ENCODE measurements at places on chromosomes 6 and 20.
A peak's percentile ranks its signal among the peaks of the same experiment; 100 is the strongest.

GRCh38 chr6:84836366-84836765 is 72.0 kb upstream of the TBX18 start:
- no peak for DNase-seq

DNA sequence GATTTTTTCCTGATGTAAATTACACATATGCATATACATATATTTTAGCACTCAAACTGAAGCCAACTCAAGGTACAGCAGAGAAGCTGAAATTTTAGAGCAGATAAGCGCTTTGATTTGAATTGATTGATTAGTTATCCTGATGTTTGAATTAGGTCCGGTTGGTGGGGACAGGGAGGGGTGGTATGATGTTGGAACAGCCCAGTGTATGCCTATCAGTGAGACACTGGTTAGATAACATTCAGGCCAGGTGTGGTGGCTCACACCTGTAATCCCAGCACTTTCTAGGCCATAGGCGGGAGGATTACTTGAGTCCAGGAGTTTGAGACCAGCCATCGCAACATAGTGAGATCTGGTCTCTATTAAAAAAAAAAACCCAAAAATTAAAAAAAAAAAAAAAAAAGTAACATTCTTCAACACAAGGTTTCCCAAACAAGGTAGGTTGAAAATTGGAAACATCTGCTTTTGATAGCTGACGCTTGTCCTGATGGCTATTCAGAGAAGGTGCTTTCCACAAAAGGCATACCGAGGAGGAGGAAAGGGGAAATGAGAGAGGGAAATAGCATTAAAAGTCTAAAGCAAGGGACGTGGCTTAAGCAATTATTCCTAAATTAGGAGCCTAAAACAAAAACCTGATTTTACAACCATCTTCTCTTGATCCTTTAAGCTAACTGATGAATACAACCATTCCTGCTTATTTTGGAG is 288.4 kb upstream of the JARID2 start:
- no peak for DNase-seq

GRCh38 chr6:144266091-144266649 is 19.0 kb upstream of the UTRN start:
- peak; percentile 60 for DNase-seq

- peak; percentile 45 for DNase-seq
These were observed 642.6 kb downstream of the KIF16B start for GRCh38 chr20:15930311-15931305.

- no peak for DNase-seq
These were observed 9.2 kb downstream of the CDH22 start for GRCh38 chr20:46299078-46299477.

DNA sequence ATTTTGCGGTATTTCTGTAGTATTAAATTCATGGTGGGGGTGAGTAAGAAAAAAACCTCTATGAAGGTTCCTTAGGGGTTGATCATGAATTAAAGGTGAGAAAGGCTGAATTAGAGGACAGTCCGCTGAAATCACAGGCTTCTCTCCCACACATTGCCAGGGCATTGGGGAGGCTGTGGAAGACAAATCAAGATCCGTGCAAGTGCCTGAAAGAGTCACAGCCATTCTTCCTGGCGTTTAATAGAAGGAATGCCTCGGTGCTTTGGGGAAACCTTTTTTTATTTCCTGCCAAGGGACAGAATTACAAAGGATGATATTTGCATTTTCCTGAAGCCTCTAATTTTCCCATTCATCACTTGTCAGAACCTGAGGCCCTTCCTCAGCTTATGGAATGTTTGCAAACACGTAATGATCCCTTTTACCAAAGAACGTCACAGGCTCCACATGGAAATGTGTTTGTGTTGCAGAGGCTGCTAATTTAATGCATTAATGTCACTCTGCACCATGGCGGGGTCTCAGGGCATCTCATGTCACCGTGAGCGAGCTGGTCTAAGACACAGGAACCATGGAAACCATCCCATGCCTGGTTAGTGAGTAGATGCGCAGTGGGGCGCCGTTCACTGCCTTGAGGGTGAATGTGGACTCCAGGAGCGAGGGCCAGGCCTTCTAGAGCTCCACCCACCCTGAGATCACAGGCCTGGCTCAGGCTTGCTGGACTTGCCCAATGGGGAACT is 185.9 kb upstream of the SULF2 start:
- no peak for DNase-seq

DNA sequence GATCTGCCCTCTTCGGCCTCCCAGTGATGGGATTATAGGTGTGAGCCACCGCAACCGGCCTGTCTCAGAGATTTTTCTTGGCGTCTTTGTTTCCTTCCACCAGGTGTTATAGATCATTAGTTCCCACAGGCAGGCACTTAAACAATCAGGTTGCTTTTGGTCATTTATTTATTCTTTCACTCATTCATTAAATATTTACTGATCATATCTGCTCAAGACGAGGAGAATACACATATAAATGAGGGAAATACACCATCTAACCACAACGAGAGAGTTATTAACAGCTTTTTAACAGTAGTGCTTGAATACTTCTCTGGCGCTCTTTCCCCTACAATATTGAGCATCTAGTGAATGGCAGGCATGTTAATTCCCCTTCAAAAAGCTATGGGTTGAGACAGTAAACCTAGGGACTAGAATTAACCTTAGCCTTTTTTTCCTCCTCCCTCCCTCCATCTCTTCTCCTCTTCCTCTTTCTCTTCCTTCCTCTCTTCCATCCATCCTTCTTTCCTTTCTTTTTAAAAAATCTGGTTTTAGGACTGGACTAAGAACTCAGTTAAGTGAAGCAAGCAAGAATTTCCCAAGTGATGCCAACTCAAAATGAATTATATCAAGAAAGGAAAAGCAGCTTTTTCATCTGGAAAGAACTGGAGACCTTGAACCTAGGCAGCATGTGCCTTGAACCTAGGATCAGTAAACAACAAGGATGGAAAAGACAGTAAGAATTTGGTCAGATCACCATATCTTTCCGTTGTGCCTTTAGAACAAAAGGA is 41.1 kb upstream of the RFPL4B start:
- no peak for DNase-seq

DNA sequence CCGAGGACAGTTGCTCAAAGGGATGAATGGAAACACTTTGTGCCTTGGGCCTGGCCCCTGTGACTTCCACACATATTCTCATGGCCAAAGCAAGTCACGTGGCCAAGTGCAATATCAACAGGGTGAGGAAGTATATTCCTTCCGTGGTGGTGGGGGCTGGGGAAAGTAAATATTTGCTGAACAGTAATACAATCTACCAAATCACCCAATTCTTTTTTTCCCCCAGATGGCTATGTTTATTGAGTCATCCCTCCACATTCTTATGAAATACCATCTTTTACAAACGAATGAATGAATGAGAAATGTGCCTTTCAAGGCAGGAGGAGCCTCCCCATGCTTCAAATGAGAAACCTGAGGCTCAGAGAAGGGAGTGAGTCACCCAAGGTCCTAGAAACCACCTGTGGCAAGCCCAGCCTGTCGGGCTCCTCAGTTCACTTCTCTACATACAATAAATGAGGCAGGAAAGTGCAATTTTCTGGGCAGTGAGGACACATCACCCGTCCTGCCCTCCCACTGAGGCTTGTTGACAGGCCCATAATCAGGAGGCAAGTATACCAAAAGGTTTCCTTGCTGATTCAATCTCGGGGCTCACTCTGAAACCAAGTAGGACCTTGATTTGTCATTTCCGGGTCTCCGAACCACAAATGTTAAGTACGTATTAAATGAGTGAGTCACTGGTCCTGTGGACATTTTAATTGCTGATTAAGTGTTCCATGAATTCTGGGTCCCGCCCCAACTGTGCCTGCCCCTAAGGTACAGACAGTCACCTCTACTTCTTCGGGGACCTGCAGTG is 25.3 kb upstream of the TOP1 start:
- DNase-seq, result peak; percentile 86

DNA sequence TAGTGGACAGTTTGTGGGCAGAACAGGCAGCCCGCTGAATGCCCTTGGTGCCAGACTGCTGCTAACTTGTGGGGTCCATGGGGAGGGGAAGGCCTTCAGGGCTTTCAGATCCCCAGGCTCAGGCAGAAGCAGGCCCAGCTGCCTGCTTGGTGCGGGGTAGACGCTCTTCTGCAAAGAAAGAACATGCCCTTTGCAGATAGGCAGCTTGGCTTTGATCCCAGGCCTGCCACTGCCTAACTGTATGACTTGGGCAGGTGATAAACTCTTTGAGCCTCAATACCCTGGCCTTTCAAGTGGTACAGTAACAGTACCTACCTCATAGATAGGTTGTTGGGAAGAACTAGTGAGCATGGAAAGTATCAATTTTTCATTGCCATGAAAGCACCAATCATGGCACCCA is 28.4 kb downstream of the CHMP4B start:
- DNase-seq, result no peak

DNA sequence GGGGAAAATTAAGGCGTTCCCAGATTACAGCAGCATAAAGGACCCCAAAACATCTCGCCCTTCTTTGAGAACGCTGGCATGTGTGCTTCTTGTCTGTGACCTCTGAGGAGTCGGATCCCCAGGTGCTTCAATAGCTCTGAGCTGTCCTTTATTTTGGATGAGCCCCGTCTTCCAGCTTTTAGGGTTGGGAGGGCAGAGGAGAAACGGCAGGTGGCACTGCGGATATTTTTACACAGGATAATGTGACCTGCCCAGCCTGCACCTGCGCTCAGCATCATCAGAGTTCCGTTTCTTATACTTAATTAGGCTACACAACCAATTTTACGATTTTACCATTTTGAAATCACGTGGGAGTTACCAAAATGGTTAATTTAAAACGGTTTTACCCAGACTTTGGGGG is 147.7 kb upstream of the RPS6KA2 start:
- DNase-seq, result no peak

- DNase-seq, result no peak
These were observed 43.6 kb upstream of the FUCA2 start for GRCh38 chr6:143555071-143555492.

DNA sequence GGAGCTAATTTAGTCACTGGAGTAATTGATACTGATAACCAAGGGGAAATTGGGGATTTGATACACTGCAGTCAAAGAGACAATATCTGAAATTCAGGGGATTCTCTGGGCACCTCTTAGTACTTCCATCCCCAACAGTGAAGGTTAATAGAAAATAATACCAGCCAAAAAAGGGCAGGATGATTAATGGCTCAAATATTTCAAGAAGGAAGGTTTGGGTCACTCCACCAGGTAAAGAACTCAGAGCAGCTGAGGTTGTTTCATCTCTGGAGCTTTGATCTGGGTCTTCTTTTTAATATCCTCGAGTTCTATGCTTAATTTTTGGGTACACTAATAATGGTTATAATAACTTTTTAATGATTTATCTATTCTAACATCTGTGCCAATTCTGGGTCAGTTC is 70.8 kb downstream of the CDKAL1 start:
- DNase-seq, result no peak

- DNase-seq, result no peak
These were observed 146.2 kb downstream of the DLL1 start for GRCh38 chr6:170144571-170145271.

GRCh38 chr6:3701631-3702030 is 49.9 kb downstream of the PXDC1 start:
- no peak for DNase-seq

- DNase-seq, result no peak
These were observed 48.5 kb upstream of the ID4 start for GRCh38 chr6:19788686-19789085.

DNA sequence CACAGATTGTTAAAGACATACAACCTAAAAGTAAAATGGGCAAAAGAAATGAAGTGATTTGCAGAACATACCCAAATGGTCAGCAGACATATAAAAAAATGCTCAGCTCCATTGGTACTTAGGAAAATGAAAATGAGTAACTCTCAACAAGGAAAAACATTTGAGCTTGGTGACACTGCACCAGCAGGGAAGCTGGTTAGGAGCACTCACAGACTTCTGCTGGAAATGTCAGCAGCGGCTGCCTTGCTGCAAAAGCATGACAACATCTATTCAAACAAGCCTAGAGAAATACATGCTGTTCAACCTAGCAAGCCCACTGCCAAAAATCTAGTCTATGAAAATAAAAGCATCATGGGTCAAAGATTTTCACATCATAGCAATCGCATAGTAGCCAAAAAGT is 99.0 kb upstream of the FOXQ1 start:
- no peak for DNase-seq

DNA sequence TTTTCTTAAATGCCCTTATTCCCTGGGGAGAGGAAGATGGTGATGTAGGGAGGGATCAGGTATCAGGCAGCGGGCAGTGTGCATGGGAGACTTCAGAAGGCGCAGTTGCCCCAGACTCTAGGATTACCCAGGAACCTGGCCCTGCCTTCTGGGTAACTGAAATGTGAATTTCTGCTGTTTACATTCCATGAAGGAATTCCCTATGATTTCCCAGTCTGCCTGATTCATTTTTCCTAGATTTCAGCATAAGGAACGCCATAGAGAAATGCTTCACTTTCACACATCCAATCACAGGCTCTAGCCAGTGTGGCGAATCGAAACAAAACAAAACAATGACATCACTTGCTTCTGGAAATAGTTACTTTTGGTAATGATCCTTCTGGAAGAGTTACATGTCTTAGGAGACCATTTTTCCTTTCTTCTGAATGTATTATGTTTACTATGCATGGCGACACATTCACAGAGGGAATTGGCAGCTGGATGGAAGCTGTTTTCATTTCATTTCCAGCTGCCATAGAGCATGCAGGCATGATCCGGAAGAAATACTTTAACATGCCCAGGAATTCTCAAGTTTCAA is 33.3 kb downstream of the LRP11 start:
- DNase-seq, result peak; percentile 21

All from amniotic stem cell (primary cell).